ENCODE measurements at places on chromosomes 12 and 14.

- DNase-seq: no peak
Observed at GRCh38 chr12:120376934-120377572, 8.1 kb upstream of the MSI1 start.

DNA sequence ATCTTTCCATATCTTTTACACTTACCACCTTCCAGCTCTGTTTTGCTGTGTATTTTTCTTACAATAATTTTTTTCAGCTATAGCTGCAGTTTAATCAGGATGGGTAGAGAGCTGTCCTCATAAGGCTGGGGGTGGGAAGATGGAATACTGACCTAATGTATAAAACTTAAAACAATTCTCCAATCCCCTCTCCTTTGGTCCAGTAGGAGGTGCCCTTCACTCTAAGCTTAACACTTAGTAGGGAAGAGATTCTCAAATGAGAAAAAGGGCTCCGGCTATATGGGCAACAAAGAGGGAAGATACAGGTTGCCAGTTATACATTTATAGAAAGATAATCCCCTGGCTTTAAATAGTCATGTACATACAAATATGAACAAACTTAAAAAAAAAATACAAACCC is 2.8 kb downstream of the ORMDL2 start:
- no peak for DNase-seq

- DNase-seq: no peak
Observed at GRCh38 chr14:101442451-101442850, 118.8 kb upstream of the DIO3 start.

GRCh38 chr14:24162093-24162492 is 1.0 kb downstream of the IRF9 start:
- DNase-seq: no peak

- no peak for DNase-seq
Observed at GRCh38 chr14:44081146-44081545, 425.9 kb downstream of the FSCB start.

- no peak for DNase-seq
Observed at GRCh38 chr12:130043685-130044406, 118.4 kb upstream of the FZD10 start.

DNA sequence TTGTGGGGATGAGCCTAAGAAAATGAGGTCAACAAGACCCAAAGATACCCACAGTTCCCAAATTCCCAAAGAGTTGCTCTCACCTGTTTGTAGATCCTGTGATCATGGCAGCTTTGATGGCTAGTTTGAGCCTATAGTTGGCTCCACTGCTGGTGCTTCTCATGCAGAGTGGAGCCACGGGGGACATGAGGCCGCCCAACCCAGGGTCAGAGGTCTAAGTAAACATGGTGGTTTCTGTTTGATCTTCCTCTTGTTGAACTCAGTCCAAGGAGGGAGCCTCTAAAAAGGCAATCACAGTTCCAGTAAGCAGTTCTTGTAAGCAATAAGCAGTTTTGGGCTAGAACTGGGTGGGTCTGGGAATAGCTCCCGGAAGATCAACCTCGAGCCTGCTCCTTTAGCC is 125.6 kb upstream of the DHRS4 start:
- DNase-seq: no peak

- DNase-seq: no peak
Observed at GRCh38 chr12:22518998-22519397, 25.3 kb downstream of the C2CD5 start.

DNA sequence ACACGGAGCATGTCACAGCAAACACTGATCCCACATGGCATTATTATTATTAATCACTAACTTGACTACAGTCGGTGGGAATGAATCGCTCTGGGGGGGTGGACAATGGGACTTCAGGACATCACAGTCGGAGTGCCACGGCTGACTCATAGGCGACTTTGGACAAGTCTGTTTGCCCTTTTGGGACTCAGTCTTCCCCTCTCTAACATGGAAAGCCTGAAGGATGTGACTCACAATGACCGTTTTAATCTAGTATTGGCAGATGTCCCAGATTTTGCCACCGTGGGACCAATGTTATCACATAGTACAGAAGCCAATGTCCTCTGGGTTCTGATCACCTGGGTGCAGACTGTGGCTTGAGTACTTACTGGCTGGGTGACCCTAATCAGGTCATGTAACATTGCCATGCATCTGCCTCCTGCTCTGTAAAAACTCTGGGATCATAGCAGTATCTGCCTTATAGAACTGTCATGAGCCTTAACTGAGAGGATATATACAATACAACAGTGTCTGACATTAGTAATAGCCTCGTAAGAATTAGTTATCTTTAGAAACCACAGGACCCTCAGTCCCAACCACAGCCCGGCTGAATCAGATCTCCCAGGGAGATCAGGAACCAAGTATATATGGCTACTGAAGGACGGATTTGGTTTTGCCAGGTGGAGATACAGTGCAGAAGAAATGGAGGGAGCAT is 362.6 kb downstream of the BCL11B start:
- DNase-seq: peak; percentile 12

- DNase-seq: no peak
Observed at GRCh38 chr14:75333606-75334548, 55.2 kb downstream of the FOS start.

- no peak for DNase-seq
Observed at GRCh38 chr14:26974965-26975364, 377.1 kb upstream of the NOVA1 start.

- no peak for DNase-seq
Observed at GRCh38 chr14:101328412-101329028, 232.8 kb upstream of the DIO3 start.

GRCh38 chr14:77580964-77581505 is 35.4 kb downstream of the SPTLC2 start:
- DNase-seq: peak; percentile 87

GRCh38 chr14:61581955-61582615 is 113.2 kb upstream of the HIF1A start:
- no peak for DNase-seq

- no peak for DNase-seq
Observed at GRCh38 chr12:102873077-102873476, 44.0 kb downstream of the PAH start.

DNA sequence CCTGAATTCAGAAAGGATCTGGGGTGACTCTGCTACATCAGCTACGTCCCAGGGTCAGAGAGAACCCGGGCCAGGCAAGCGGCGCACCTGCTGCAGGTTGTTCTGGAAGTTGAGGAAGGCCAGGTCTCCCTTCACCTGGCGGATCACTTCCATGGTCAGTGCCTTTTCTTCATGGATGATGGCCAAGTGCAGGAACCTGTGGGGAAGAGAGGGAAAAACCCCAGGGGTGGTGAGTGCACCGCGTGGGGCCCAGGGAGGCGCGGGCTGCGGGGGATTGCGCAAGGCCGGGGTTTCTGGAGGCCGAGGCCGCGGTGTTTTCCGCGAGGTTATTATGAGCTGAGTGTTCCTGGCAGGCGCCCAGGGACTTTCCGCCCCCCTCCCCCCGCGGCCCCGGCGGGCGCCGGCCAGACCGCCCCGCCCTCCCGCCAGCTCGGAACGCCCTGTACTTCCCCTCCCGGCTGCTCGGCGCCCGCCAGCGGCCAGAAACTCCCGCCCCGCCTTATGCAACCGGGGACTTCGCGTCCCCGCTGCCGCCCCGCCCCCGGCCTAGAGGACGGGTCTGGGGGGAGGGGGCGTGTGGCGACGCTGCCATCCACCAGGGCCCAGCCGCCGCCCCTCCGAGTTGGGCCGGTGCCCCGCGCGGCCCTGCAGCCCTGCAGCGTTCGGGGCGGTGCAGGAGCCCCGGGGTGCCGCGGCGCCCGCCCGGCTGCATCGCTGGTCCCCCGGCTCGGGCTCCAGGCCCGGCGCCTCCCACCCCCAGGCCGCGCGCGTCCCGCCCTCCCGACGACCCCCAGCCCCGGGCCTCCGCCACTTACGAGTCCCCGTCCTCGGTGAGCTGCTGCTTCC is 723 bp downstream of the NFKBIA start:
- peak; percentile 81 for DNase-seq

DNA sequence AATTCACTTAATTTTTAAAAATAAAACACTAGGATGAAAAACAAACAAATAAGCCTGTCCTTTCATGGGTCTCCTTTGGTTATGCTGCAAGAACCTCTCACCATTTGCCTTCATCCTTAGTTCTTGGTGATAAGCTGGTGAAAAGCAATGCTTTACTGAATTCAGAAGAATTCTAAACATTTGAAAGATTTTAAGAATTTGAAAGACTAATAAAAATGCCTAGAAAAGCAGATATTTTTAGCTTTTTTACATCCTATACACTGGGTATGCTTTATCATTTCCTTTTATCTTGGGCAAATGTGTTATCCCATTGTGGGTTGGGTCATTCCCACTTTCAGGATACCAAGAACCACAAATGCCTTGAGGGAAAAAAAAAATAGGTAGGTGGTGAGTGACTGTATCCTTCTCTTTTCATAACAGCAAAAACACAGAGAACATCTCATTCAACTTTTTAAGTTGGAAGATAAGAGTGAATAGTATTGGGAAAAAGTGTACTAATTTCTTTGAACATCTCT is 197.1 kb upstream of the ABCD2 start:
- no peak for DNase-seq

DNA sequence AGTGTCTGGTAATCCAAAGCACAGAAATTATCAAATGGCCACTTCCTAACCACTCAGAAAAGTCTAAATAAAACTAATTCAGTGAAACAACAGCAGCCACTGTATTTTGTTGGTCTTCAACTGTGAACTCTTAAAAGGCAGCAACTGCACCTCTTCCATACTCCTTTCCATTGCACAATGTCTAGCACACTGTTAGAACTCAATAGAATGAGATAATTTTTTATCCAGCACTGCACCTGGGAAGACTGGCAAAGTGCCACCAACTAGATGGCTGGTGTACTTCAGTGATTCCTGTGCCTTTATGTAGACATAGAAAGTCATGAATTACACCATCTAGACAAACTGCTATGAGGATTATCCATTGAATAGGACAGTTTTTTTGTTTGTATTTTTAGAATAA is 26.2 kb downstream of the LGR5 start:
- DNase-seq: no peak

DNA sequence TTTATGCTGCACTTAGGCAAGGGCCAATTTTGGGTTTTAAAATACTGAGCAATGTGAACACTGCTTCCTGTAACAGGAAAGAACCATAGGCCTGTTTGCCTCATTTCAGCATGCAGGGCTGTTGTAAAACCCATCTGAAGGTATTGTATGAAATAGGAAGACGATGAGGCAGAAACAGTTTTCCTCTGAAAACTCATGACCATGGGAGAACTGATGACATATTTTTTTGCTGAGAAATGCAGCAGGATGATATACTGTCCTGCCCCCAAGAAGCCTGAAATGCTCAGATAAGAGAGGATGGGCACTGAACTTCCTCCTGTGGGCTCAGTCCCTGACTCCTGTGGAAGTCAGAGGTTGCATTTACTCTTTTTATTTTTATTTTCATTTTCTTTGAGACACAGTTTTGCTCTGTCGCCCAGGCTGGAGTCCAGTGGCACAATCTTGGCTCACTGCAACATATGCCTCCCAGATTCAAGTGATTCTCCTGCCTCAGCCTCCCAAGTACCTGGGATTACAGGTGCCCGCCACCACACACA is 17.4 kb downstream of the PYGL start:
- no peak for DNase-seq

- peak; percentile 11 for DNase-seq
Observed at GRCh38 chr14:22163051-22163450, 426.0 kb downstream of the DAD1 start.

DNA sequence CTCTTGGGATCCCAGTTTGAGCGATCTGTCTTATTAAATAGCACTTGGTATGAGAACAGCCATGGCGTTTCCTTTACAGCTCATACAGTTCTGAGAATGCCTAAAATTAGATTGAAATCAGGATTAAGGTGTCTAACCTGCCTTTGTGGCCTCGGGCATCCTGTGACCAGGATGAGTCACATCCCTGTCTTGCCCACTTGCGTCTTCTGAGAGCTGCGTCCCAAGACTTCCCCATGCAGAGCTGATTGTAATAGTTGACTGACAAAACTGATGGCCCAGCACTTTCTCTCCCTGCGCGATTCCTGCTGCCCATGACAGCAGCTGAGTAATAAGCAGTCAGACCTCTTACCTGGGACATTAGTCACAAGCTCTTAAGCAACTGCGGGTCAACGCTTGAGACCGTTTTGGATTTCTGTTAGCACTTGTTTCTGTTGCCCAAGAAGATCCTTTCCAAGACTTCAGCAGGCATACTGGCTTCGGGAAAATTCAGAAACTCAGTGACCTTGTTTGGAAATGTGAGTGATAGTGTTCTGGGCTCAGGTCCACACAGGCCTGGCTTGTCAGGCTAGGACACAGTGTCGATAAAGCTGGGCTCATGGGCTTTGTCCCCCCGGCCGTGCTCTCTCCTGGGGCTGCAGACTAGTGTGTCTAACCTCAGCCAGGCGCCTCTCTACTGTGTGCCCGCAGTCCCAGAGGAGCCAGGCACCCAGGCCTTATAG is 169.9 kb upstream of the HIF1A start:
- DNase-seq: no peak

DNA sequence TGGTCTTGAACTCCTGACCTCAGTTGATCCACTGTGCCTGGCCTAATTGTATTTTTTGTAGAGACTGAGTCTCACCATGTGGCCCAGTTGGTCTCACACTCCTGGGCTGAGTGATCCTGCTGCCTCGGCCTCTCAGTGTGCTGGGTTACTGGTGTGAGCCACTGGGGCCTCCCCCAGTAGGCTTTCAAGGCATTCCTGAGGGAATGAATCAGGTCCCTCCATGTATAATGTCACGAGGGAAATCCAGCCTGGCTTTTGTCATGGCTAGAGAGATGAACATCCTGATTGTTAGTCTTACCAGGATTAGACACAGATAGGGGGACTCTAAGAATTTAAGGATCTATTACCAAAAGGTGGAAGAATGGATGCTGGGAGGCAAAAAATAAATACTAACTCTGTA is 51.9 kb downstream of the CPSF2 start:
- DNase-seq: no peak

GRCh38 chr14:54048736-54049135 is 92.1 kb upstream of the BMP4 start:
- no peak for DNase-seq

DNA sequence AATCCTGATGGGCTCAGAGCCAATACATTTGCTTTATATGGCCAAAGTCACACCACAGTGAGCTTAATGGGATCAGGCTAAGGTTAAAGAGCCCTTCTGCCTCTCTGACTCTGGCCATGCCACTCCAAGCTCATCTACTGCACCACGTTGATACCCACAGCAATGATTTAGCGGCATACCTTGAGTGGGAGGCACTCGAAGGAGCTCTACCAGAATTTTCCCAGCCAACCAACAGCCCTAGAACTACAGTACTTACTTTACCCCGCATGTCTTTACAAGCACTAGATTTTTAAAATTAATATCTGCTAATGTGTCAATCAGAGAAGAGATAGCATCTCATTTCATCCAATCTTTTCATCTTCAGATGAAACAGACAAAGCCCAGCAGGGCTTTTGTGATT is 300.5 kb downstream of the GRIN2B start:
- DNase-seq: no peak

DNA sequence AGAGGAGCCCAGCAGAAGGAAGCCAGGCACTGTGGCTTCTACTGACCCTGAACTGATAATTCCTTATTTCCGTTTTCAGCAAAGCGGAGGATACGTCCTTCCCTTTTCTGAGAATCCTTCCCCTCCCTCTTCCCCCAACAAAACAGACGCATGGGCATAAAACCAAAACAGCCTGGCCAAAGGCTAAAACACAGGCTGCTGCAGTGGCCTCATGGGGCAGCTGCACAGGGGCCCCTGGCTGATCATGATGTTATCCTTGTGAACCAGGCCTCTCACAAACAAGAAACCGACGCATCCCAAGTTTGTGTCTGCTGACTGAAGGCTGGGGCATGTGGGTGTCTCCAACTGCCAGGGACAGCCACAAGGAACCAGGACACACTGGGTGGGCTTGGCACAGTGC is 23.4 kb upstream of the STON2 start:
- no peak for DNase-seq

GRCh38 chr12:3020399-3020798 is 56.8 kb upstream of the TSPAN9 start:
- DNase-seq: no peak

Measured in dermis microvascular lymphatic vessel endothelial cell (primary cell).